ENCODE measurements at places on chromosomes 4 and X. TPM values are rescaled to one million over a fixed set of nuclear protein-coding genes. Genes with fewer than 3 reads are reported as not detected.

GRCh38 chr4:54281054-54281766 lies 52.1 kb downstream of the PDGFRA start:
- DNase-seq: no peak

GRCh38 chrX:81280148-81280547 lies 78.2 kb downstream of the SH3BGRL start:
- DNase-seq: peak; percentile 51

DNA sequence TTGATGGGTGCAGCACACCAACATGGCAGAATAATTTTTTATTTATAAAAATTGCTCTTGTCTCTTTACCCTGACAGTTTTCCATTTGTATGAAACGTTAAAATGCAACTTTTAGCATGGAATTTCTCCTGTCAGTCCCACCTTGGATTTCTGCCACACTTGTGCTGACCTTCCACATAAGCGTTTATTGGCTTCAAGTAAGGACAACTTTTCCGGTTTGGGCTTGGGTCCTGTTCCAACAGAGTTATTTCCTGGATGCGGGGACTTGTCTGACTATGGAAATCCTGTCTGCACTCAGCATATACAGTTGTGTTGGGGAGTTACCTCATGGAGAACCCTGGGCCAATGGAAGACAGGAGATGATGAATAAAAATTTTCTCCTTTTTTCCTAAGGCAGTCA lies 294.7 kb downstream of the NAF1 start:
- no peak for DNase-seq

- no peak for DNase-seq
Measured at GRCh38 chr4:761086-761485, 55.5 kb downstream of the PCGF3 start.

DNA sequence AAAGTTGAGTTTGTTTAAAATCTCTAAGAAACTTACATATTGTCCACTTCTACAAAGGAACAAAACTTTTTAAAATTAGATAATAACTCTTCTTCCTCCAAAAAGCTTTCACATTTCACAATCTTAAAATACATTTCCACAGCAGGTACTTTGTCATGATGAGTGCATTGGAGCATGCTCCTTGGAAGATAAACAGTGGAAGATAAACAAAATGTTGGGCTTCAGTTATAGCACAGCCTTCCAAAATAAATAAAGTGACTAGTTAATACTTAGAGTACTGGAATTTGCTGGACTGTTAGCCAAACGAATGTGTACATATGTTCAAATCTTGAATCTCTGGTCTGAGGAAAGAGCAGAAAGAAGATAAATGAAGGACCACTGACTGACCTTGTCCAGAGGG lies 54.9 kb upstream of the PDE5A start:
- no peak for DNase-seq

DNA sequence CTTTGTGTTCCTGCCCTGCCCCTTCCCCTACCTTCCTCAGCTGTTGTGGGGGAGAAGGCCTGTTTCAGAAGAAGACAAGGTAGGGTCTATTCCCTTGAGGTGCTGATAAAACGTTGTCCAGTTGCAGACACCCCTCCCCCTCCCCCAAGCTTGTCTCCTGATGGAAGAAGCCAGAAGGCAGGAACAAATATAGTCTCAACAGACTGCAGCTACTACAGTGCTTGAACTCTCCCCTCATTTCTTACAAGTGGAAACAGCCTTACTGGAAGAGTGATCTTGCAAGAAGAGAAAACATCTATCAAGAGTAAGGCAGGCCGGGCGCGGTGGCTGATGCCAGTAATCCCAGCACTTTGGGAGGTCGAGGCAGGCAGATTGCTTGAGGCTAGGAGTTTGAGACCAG lies 11.0 kb upstream of the MAP7D3 start:
- no peak for DNase-seq

The FANCB gene
- 0.89 TPM for polyA plus RNA-seq

The ABCD1 gene
- polyA plus RNA-seq: 3.1 TPM
